ENCODE measurements at places on chromosomes 2 and 18. TPM values are rescaled to one million over a fixed set of nuclear protein-coding genes. Genes with fewer than 3 reads are reported as not detected.

- no peak overlapping the region for H3K4me3 ChIP-seq
- no peaks in the 10 kb centered on the region for H3K36me3 ChIP-seq
- H3K27ac ChIP-seq, result no peak overlapping the region
- DNase-seq, result no peak
- no peaks in the 10 kb centered on the region for H3K27me3 ChIP-seq
Observed at GRCh38 chr2:152390837-152391236, 55.9 kb downstream of the FMNL2 start.

DNA sequence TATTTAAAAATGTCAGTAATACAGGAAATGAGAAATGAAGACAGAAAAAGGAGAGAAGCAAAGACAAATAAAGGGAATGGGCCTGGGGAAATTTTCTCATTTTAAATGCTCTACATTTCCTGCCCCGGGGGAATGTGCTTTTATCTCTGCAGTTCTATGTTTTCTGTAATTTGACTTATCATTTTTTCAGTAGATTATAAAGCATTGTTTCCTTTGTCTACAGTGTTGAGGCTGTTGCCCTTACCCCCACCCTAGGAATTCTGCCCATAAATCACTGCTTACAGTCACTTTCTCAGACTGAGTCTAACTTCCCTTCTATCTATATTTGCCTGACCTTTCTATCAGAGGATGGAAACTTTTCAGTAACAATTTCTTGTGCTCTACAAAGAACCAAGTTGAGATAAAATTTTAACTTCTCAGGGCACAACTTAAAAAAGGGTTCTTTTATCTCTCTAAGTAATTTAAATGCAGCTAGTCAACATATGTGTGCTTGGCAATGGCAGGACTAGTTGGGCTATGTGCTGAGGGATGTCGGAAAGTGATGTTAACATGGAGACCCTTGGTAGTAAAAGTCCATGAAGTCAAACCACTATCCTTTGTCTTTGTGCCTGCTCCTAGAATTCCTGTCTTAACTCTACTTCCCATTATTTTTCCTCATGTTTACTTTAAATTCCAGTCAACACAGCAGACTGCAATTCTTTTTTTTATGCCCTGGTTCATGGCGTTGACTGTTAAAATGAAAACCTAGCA, 146.5 kb upstream of the MMADHC start:
- no peaks in the 10 kb centered on the region for H3K36me3 ChIP-seq
- H3K4me3 ChIP-seq, result no peak overlapping the region
- H3K27me3 ChIP-seq, result no peaks in the 10 kb centered on the region
- DNase-seq, result peak; percentile 56
- H3K27ac ChIP-seq, result no peak overlapping the region

DNA sequence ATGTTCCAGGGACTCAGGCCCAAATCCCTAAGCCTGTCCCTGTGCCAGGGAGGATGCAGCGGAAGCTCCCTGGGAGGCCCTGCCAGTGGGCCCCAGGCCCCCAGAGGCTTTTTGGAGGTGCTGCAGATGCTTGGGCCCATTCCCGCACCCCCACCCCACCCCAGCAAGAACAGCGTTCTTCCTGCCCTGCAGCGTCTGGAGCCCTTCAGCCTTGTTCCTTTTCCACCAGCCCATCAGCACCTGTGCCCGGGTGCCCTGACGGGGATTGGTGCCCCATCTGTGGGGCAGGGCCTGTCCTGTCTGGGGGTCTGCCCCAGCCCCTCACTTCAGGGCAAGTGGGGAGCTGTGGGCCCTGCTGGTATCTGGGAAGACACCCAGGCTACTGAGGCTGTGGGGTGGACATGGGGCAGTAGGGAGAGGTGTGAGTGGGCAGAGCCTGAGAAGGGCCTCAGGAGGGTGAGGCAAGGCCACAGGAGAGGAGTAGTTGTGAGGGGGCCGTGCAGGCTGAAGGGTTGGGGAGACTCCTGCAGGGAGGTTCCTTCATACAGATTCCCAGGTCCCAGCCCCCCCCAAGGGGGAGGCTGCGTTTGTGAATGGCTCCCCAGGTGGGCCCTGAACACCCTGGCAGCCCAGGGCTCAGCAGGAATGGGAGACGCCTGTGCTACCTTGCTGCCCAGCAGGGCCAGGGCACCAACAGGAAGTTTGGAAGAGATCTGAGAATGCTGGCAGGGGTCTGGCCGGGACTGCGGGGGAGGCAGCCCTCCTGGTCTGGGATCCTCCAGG, 2.4 kb downstream of the RNPEPL1 start:
- peaks cover 38% of the 10 kb centered on the region for H3K36me3 ChIP-seq
- H3K4me3 ChIP-seq, result no peak overlapping the region
- H3K27ac ChIP-seq, result no peak overlapping the region
- peaks cover 16% of the 10 kb centered on the region for H3K4me1 ChIP-seq
- H3K27me3 ChIP-seq, result no peaks in the 10 kb centered on the region

DNA sequence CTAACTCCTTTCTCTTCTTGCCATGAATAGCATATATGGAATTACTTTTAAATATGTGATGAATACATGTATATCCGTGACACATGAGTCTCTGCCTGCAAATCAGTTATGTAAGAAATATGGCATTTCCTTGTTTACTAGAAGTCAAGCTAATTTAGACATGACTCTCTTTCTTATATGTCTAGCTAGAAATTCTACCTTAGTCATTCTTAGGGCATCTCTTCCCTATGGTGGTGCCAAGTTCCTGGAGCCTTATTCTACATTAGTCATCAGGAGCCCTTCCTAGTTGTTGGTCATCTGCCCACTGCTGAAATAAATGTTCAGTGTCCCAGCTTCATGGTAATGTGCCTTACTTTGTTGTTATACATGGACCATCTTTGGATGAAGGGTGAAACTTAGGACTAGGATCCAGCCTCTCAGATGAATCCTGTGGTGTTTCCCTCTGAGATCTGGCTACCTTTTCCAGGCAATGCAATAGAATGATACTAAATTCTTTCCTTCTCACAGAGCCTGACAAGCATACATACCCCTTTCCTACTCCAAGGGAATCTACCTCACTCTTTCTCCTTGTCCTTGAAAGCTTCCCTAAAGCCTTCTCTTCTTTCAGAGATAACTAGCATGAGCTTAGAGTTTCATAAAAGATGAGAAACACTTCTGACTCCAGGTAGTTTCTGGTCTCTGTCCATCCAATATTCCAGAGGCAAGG, 415.3 kb upstream of the VWC2L start:
- no peaks in the 10 kb centered on the region for H3K4me1 ChIP-seq
- no peaks in the 10 kb centered on the region for H3K27me3 ChIP-seq
- no peak for DNase-seq
- H3K27ac ChIP-seq, result no peak overlapping the region

DNA sequence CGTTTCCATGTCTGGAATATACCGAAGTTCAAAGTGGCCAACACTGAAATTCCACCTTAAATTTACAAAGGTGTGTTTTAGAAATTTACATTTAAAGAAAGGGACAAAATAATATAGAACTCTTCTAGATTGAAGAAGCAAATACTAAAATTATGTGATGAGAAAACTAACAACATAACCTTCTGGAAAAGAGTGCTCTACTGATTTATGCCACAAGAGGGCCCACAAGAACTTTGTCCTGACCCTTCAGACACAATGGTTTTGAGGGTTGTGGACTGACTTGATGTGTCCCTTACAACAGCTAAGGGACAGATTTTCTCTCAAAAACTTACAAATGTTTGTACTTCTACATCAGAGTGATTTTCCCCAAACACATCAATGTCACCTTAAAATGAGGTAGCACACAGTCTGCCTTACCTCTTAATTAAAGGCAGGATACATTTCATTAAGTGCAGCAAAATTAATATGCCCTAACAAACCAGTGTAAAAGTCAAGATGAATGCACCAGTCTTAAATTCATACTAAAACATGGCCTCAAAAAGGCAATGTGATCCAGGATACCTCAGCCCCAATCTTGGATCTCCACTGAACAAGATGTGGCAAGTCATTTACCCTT, 36.2 kb downstream of the EIF2AK3 start:
- H3K27me3 ChIP-seq, result no peaks in the 10 kb centered on the region
- no peaks in the 10 kb centered on the region for H3K4me1 ChIP-seq
- peaks cover 30% of the 10 kb centered on the region for H3K36me3 ChIP-seq
- peak; percentile 80 for DNase-seq

GRCh38 chr2:96867756-96868554, 1.9 kb downstream of the SEMA4C start:
- peaks cover 44% of the 10 kb centered on the region for H3K36me3 ChIP-seq
- no peaks in the 10 kb centered on the region for H3K27me3 ChIP-seq
- DNase-seq, result peak; percentile 40
- peaks cover 24% of the 10 kb centered on the region for H3K4me1 ChIP-seq
- H3K4me3 ChIP-seq, result peak overlapping the region; percentile 68

GRCh38 chr2:175414882-175415487, 233.5 kb upstream of the ATP5MC3 start:
- H3K4me3 ChIP-seq, result no peak overlapping the region
- no peak overlapping the region for H3K27ac ChIP-seq
- DNase-seq, result peak; percentile 92
- no peaks in the 10 kb centered on the region for H3K27me3 ChIP-seq

- no peak overlapping the region for H3K4me3 ChIP-seq
- no peaks in the 10 kb centered on the region for H3K27me3 ChIP-seq
- DNase-seq, result no peak
- H3K36me3 ChIP-seq, result no peaks in the 10 kb centered on the region
Observed at GRCh38 chr2:56337342-56337741, 153.6 kb downstream of the CCDC85A start.

GRCh38 chr2:11495844-11496681, 30.1 kb upstream of the E2F6 start:
- H3K36me3 ChIP-seq, result no peaks in the 10 kb centered on the region
- peaks cover 4% of the 10 kb centered on the region for H3K4me1 ChIP-seq
- no peak for DNase-seq
- H3K27ac ChIP-seq, result peak overlapping the region; percentile 78
- no peaks in the 10 kb centered on the region for H3K27me3 ChIP-seq
- no peak overlapping the region for H3K4me3 ChIP-seq

DNA sequence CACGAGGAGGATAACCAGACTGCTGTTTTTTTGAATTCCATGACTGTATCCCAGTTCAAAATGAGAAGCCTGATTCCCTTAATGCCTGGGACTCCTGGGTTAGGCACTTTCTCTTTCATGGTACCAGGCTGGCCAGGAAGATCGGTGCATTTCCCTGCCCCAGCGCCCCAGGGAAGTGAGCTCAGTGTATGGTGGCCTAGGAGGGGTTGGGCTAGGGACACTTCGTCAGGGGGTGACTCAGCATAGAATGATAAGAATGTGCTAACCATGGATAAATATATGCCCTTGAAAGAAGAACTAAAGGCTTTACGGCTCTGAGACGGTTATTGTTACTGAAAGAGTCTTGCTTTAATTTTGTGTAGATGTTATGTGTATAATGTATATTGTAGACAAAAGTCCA, 27.5 kb upstream of the FAM237A start:
- no peak overlapping the region for H3K27ac ChIP-seq
- no peaks in the 10 kb centered on the region for H3K4me1 ChIP-seq

- no peaks in the 10 kb centered on the region for H3K36me3 ChIP-seq
- H3K4me3 ChIP-seq, result no peak overlapping the region
- DNase-seq, result no peak
- peaks cover 6% of the 10 kb centered on the region for H3K4me1 ChIP-seq
- H3K27ac ChIP-seq, result no peak overlapping the region
Observed at GRCh38 chr2:149528983-149529382, 58.6 kb downstream of the MMADHC start.

Gene EMX1
- 0.12 TPM for total RNA-seq

Gene TEKT4
- 7.7 TPM for total RNA-seq
